GM06990 (cell line): ENCODE measurements at places on chromosomes 6 and 20.
A peak's percentile ranks its signal among the peaks of the same experiment; 100 is the strongest.

- no peak for DNase-seq
Measured at GRCh38 chr6:160221423-160221822, 37.2 kb downstream of the SLC22A2 start.

GRCh38 chr6:6546318-6547109 lies 42.0 kb upstream of the LY86 start:
- DNase-seq = peak; percentile 76

- DNase-seq = no peak
Measured at GRCh38 chr6:106439459-106439858, 78.9 kb downstream of the CRYBG1 start.

DNA sequence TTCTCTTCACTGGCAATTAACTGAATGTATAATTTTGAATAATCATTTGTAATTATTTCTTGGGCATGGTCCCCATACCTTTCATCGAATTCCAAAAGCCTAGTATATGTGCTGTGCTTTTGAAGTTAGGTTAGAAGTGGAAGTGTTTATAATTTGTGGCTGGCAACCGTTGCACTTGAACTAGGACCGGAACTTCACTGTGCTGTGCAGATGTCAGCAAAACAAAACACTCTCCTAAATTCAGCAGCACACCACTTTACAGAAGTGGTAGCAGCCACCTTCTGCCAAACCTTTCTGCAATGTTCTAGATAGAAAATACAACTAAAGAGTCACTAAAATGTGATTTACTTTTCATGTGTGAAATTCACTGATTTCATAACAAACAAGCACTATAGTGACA lies 111.9 kb downstream of the FAM83B start:
- no peak for DNase-seq

- peak; percentile 52 for DNase-seq
Measured at GRCh38 chr6:163661272-163661671, 246.8 kb downstream of the QKI start.

DNA sequence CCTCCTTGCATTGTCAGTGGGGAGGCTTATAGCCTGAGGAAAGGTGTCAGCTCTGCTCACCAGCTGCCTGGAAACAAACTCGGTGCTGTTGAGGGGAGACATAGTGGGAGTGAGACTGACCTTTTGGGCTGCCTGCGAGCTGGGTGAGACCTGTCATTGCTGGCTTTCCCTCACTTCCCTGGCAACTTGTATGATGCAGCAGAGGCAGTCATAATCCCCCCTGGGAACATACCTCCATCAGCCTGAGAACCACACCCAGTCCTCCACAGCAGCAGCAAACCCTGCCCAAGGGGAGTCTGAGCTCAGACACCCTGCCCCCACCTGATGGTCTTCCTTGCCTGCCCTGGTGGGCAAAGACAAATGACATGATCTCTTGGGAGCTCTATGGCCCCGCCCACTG lies 521.2 kb upstream of the IMPG1 start:
- DNase-seq = no peak

GRCh38 chr6:88665131-88665530 lies 298.3 kb downstream of the RNGTT start:
- DNase-seq = no peak

DNA sequence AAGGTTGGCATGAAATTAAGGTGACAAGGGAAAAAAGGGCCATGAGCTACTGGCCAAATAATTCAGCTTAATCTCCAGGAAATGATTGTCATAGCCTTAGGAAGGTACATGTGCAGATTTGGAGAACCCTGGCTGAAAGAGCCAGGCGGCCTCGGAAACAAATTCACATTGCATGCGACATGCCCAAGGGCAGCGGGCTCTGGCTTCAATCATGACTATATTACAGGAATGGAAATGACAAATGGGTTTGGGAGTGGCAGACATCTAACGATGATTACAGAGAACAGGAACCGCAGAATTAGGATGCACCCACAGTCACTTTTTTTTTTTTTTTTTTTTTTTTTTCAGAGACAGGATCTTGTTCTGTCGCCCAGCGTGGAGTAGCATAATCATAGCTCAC lies 112.4 kb upstream of the SALL4 start:
- DNase-seq = no peak

- no peak for DNase-seq
Measured at GRCh38 chr20:45592574-45593189, 13.6 kb upstream of the WFDC8 start.

DNA sequence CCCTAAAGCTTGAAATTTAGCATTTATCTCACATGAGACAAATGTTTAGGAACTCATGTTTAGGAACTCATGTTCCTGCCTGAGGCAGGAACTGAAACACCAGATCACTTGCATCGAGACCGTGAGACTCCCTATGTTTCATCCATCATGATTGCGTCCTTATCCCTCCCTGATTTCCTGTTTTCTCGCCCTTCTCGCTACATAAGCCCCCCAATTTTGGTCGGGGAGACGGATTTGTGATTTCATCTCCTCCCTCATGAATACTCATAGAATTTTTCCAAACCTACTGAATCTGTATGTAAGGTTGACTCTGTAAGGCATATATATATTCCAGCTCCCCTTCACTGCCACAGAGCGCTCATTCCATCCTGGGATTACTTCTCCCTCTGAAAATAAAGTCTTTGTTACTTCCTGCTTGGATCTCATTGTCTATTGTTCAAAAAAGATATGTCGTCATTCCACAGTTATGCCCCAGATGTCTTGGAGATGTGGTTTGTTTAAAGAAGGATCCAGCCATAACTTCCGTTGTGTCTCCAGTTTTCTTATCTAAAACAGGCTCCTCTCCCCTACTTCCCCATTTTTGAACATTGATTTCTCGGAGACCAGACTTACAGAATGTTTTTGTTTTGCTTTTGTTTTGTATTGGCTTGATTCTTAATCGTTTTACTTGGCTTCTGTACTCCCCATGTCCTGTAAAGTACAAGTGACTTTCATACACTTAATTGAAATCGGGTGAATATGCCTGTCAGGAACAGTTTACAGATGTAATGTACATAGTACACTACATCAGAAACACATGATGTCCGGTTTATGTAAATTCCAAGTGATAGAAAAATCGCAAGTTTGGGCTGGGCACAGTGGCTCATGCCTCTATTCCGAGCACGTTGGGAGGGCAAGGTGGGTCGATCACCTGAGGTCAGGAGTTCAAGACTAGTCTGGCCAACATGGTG lies 118.7 kb downstream of the HFE start:
- DNase-seq = no peak

DNA sequence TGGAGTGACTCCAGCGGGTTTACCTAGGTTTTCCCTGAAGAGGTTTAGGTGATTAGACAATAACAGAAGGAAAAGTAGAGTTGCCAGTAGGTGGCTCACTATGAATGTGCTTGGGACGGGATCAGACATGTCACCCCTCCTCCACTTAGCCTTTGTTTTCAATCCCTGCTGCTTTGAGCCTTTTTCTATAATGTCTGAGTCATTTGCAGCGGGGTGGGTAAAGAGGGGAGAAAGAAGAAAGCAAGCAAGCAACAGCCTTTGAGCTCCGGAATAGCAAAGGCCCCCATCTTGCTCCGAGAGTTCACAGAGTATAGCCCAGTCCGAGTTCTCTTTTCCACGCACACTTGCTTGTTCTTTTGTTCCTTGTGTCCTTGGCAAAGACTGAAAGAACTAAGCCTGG lies 129.1 kb downstream of the PACRG start:
- no peak for DNase-seq

GRCh38 chr20:1278993-1279392 lies 12.9 kb downstream of the SNPH start:
- no peak for DNase-seq

DNA sequence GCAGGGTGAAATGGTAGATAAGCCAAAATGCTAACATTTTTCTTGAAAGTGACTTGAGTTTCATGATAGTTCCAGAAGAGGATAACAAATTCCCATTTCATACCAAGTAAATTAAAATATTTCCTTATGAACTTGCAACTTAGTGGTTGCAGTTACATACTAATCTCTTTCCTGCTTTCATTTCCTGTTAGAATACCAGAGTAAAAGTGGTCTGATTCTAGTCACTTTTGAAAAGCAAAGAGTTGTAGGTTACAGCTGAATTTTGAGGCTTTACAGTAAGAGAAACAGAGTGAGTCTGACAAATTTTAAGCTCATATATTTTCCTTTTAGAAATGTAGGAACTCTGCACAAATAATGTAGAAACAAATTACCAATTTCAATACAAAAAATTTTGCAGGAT lies 117.4 kb downstream of the ZFAND3 start:
- DNase-seq = no peak

GRCh38 chr6:33091957-33092356 lies 16.2 kb downstream of the HLA-DPB1 start:
- DNase-seq = peak; percentile 59

- no peak for DNase-seq
Measured at GRCh38 chr20:58389968-58390658, 1.1 kb downstream of the VAPB start.

GRCh38 chr6:130128326-130128725 lies 94.4 kb downstream of the SAMD3 start:
- DNase-seq = no peak

- DNase-seq = no peak
Measured at GRCh38 chr6:49328051-49328744, 134.9 kb downstream of the MMUT start.

DNA sequence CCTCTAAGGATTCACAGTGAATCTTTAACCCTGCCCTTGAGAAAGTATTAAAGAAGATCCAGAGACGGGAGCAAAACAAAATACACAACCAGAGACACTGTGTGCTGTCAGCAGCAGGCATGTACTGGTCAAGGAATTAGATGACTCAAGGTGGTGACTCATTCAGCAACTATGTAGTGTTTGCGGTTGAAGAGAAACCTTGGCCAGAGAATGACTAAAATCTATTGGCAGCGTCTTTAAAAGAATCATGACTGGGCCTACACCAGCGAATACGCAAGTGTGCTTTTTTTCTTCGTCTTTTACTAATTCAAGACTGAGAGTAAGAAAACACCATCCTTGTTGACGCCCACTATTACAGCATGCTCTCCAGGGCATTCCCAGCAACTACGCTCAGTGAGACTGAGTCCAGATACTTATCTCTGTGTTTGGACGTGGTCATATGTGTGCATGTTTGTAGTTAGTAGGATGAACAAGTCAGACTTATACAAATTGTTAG lies 72.4 kb upstream of the BACH2 start:
- peak; percentile 69 for DNase-seq
